ENCODE measurements at places on chromosomes 2 and 18.

DNA sequence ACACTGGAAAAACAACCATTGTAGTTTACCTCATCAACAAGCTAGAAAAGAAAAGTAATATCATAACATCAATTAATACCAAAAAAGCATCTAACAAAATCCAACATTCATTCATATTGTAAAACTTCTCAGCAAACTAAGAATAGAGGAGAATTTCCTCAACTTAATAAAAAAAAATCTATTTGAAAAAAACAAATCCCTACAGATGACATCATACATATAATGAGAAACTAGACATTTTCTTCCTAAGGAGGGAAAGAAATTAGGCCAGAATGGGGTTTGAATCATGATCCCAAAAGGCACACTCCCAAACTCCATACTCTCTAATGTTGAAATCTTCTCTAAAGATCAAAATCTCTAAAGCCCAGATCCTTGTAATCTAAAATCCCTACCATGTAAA is 460.0 kb downstream of the IRS1 start:
- DNase-seq: no peak

DNA sequence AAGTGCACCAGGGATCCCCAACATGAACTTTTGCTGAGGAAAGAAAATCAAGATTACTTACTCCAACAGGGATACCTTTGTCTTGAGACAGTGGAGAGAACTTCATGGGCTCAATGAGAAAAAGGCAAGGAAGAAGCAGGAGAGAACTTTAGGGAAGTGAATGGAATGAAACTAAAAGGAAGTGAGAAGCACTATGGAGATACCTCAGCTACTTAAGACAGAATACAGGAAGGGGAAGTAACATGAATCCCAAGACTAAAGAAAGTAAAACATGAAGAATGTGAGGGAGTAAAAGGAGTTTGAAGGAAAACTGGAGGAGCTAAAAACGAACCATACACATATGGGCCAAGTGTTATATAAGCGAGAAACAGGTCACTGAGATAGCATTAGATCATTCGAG is 32.4 kb upstream of the ACTR3 start:
- DNase-seq: no peak

DNA sequence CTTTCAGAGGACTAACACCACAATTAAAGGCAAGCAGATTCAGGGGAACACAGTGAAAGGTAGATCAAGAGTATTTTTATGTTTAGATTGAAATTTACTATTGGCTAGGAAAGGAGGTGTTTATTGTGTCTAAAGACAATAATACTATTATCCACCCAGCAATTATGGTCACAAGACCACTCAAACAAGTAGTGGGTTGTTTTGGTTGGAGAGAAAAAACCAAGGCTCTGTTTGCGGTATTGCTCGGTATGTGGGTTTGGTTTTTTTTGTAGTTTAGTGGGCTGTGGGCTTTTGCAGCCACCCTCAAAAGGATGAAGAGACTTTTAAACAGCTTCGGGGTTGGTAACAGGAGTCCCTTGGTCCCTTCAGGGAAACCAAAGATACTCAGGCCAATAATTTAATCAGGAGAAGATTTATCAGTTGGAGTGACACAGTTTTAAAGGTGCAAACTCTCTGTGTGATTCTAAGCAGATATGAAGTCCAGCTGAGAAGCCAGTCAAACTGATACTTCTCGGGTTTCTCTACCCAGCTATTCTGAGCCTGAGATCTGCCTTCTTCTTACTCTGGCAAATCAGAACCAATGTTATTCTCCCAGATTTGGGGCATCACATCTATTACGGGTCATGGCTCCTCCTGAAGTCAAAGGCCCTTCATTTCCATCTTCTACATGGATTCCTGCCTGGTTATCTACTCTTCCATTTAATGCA is 55.3 kb downstream of the DCC start:
- no peak for DNase-seq

DNA sequence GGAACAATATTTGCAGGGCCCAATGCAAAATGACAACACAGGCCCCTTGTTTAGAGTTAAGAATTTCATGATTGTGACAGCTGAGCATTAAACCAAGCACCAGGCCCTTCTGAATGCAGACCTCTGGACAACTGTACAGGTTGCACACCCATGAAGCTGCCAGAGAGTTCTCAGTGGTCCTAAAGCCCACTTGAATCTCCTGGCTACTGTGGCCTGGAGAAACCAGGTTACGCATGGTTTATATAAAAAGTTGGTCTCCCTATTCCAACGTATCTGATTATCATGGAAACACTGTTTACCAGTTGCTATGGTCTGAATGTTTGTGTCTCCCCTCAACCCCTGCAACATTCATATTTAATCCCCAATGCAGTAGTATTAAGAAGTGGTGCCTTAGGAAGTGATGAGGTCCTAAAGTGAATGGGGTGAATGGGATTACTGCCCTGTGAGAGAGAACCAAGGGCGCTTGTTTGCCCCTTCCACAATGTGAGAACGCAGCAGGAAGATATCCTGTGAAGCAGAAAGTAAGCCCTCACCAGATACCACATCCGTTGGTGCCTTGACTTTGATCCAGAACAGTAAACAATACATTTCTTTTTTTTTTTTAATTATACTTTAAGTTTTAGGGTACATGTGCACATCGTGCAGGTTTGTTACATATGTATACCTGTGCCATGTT is 48.0 kb upstream of the ANXA4 start:
- DNase-seq: no peak

- no peak for DNase-seq
These were observed 5.6 kb downstream of the CCT4 start for GRCh38 chr2:61882850-61883249.

DNA sequence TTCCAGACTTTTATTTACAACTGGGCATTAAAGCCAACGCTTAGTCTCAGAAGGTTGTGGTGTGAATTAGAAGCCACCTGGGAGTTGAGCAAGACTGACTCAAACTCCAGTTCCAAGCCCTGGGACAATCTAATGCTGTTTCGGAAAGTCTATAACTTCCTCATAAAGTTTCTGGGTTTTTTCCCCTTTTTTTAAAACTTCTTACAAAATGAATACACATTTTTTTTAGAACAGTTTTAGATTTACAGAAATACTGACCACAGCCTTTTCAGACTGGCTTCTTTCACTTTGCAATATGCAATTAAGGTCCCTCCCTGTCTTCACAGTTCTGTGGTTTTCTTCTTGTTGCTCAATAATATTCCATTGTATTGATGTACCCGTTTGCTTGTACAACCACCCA is 115.9 kb upstream of the TWIST2 start:
- DNase-seq: no peak

DNA sequence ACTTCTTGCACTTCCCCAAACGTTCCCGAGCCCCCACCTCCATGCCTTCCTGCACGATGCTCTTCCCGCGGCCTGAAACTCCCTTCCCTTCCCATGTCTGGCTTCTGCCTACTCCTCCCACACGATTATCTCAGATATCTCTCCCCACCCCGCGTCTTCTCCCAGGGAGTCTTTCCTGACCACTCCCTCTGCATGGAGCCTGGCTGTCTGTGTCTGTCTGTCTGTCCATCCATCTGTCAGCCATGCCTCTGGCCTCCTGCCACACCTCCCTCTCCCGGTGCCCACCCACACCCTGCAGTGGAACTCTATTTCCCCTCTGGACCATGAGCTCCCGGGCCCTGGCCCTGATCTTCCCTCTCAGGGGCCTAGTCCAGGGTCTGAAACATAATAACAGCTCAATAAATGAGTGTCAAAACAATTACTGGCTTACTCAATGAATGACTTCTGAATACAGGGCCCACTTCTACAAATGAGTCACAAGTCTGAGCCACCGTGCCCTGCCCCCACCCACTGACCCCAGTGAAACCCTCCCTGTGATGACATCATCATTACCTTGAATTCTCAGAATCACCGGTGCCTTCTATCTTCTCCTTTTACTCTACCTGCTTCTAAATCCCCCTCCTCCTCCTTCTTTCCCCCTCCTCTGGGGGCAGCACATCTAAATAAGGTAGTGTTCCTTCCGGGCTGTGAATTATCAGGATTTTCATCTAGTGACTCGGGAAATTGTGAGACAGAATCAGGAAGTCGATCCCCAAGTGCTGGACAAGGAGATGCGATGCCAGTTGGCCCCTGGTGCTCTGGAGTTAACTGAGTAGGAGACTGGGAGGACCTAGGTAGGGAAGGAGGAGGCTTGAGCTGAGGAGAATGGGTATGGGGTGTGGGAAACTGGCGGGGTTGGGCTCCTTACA is 46.1 kb upstream of the PLB1 start:
- DNase-seq: peak; percentile 87

DNA sequence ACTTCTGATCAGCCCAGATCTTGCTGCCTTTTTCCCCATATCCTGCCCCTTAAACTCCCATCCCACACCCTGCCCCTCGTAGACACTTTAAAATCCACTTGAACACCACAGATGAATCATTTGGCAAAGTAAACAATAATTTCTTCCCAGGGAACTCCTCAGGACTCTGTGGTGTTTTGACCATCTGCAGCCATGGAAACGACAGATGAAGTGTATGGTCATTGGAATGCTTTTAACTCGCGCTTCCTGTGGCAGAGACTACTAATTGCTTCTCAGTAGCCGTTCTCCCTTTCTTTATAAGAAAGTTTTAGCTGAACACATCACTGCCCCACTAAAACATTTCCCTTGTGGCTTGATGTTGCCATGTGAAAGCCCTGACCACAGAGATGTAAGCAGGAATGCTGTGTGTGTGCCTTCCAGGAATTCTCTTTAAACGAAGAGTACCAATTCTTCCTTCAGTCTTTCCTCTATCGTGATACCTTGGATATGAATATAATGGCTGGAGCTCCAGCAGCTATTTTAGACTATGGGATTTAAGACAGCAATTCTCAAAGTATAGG is 92.7 kb upstream of the PARD3B start:
- DNase-seq: no peak

DNA sequence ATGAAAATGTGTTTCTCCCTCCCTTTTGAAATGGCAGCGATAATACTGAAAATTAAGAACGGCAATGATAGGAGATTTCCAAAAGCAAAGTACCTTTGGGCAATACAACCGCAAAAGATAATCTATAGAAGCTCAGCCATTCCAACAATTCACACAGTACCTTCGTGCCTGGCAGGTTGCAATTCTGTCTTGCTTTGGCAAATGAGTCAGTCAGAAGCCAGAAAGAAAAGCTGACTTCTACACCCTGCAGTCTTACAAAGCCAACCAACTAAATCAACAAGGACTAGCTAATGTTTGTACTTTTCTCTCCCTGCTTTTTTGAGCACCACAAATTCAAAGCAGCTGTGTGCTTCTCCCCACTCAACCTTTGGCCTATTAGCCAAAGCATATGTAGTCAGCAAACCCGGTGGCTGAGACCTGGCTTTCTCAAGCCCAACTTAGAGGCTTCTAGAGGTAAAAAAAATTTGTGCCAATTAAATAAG is 25.7 kb upstream of the ID2 start:
- DNase-seq: no peak

DNA sequence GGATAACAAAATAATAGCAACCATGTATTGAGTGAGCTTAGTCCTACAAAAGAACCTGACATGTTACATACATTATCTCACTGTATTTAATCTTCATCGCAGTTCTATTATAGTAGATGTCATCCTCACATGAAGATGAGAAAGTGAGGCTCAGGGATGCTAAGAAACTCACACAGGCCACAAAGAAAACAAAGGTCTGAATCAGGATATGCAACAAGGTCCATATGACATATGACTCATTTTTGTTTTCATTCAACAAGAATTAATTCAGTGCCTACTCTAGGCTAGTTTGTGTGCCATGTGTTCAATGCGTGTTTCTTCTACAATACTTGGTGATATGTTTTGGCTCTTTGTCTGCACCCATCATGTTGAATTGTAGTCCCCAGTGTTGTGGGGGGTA is 219.7 kb upstream of the EPHA4 start:
- DNase-seq: no peak

- no peak for DNase-seq
These were observed 362.3 kb downstream of the FBXO15 start for GRCh38 chr18:73785300-73785699.

DNA sequence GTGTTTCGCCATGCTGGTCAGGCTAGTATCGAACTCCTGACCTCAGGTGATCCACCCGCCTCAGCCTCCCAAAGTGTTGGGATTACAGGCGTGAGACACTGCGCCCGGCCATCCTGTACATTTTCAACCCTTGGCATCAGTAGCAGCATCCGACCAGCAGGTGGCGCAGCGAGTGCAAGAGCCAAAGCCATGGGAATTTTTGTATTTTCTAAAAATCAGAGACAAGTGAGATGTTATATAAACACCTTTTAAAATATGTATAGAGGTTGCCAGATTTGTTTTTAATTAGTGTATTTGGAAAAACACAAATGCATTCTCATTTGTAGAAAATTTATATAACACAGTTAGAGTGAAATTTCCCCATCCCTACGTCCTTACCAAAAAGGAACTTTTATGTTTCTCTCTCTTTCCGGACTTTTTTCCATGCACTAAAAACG is 36.8 kb downstream of the MOGAT1 start:
- DNase-seq: peak; percentile 68

All from stimulated activated CD4-positive, alpha-beta T cell treated with anti-CD3 and anti-CD28 coated beads, Interleukin-15, amount 100 ng/mL, for 48 hours (primary cell).